ENCODE measurements at places on chromosomes 6 and 20.

- no peak for DNase-seq
Observed at GRCh38 chr6:7787137-7787608, 61.3 kb downstream of the BMP6 start.

DNA sequence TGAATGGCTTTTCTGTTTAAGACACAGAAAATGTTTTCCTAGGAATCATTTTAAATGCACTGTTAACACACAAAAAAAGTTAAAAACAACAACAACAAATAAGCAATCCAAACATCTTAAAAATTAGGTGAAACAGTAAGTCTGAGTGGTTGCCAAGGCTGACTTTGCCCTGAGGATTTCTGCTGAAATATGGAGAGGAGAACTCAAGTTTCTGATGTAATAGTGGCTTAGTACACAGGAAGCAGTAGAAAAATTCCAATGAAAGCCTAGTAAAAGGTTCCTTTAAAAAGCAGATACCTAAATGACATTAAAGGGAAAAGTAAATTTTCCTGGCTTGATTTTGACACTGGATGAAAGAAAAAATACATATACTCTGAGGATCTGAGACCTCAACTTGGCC, 184.2 kb downstream of the EPM2A start:
- no peak for DNase-seq

DNA sequence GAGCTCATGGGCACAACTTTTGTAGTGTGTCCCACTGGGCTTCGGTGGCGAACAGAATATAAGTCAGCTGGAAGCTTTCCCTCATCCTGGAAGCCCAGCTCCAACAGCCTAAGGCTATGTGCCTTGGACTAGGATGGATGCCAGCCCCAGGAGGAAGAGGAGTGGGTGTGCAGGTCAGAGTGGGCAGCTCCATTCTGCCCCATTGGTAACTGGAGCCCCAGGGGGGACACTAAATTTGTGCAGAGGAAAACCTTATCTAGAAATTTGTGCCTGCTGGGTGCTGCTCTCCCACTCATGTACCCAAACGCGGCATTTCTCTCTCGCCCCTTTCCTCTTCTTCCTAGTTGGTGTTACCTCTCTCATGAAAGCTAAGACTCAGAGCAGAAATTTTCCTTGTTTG, 253.9 kb upstream of the MAN1A1 start:
- DNase-seq, result no peak

GRCh38 chr6:52551483-52552277, 25.2 kb downstream of the TRAM2 start:
- no peak for DNase-seq

DNA sequence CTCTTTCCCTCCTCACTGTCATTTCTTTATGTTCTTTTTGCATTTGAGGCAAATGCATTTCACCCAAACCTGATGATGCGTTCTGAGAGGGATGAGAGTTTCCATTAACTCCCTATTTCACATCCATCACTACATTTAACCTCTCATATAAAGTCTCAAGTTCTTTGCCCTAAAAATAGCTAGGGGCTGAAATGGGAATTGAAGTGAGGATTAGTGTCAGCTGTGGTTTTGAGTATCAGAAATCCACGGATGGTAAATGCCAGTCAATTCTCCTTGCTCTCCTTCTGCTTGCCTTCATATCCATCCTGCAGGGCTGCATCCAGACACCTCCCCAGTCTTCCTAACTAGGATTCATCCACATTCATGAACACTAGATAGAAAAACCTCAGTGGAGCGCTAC, 10.0 kb upstream of the DTNBP1 start:
- DNase-seq, result no peak

DNA sequence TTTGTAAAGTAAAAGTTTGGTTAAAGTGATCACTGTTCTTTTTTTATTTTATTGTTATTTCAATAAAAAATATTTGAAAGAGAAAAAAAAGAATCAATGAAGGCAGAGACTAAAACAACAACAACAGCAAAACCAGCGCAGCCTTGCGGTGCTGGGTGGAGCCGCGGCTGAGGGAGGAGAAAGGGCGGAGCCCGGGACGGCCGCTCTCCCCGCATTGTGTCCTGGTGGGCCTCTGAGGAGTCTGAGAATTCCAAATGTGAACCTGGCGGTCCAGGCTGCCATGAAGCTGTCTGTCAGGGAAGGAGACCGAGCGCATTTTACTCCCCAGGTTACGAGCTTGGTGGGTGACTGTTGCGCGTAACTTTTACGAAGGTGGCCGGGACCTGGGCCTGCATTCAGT, 43.2 kb downstream of the TMEM242 start:
- DNase-seq, result no peak

- DNase-seq, result no peak
Observed at GRCh38 chr6:101396548-101397173, 3.2 kb downstream of the GRIK2 start.

GRCh38 chr6:167973148-167973885, 24.2 kb upstream of the KIF25 start:
- no peak for DNase-seq

DNA sequence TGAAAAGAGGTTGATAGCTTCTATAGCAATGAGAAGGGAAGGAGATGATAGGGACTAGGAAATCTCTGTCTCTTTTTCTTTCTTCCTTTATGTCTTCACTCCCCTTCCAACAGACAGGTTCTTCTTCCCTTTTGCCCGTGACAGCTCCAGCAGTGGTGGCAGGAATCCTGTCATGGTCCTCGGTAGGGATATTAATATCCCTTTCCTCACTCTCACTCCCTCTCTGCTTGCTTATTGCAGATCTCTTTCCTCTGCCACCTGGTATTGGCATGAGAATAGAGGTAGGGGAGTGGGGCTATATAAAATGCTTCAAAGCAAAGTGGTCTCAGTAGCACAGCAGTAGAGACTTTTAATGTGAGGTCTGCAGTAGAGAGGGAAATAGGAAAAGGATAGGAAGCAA, 19.7 kb downstream of the RAD21L1 start:
- no peak for DNase-seq

GRCh38 chr6:148681666-148682065, 65.2 kb upstream of the UST start:
- no peak for DNase-seq

DNA sequence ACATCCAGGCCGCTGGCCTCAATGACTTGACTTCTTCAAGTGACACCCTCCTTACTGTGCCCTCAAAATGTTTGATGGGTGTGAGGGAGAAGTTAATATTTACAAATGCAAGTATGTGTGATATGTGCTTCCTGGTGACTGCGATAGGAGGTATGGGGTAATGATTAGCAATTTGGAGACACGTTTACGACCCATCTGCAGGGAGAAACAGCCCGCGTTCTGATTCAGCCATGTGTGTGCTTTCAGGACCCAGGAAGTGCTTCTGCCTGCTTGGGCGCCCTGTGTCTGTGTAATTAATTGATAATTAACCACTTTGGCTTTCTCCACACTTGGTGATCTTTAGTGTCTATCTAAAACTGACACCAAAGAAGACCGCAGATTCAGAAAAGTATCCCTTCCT, 25.0 kb downstream of the SIRPA start:
- DNase-seq, result no peak

Measured in stimulated activated naive CD4-positive, alpha-beta T cell treated with Interleukin-2 at 50 U/mL for 16 hours (primary cell).